Hindlimb muscle (tissue), 1 donor: ENCODE measurements at places on chromosomes 11 and 22.

DNA sequence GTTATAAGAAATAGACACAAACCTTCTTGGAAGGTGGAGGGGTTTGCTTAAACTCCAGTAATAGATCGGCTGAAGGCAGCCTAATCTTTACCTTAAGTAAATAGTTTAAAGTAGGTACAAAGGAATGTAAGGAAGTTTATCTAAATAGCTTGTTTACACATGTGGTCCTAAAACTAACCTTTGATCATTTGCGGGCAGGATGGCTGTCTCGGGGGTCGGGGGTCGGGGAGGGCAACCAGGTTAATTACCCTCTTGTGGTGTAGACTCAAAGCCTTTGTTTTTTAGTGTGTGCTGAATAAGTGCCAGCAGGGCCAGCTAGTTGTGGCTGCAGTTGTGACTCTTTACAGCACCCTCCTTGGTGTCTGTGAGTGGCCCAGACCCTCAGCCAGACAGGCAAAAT, 256.9 kb upstream of the SESN3 start:
- DNase-seq: no peak

DNA sequence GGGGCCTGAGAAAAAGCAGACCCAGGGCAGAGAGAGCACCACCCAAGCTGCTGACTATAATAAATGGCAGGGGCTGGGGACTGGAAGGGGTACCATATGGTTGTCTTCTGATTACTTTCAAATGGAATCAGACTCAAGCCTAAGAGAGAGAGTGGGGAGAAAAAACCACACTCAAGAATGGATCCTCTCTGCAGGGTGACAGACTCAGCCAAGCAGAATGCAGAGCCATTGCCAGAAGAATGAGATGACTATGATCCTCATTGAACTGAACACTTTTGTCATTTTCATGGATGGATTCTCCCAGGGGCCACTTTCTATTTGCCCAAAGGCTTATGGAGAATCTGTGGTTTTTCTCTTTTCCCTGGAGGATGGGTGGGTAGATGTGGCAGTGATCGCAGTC, 8.7 kb downstream of the UBASH3B start:
- DNase-seq: no peak

DNA sequence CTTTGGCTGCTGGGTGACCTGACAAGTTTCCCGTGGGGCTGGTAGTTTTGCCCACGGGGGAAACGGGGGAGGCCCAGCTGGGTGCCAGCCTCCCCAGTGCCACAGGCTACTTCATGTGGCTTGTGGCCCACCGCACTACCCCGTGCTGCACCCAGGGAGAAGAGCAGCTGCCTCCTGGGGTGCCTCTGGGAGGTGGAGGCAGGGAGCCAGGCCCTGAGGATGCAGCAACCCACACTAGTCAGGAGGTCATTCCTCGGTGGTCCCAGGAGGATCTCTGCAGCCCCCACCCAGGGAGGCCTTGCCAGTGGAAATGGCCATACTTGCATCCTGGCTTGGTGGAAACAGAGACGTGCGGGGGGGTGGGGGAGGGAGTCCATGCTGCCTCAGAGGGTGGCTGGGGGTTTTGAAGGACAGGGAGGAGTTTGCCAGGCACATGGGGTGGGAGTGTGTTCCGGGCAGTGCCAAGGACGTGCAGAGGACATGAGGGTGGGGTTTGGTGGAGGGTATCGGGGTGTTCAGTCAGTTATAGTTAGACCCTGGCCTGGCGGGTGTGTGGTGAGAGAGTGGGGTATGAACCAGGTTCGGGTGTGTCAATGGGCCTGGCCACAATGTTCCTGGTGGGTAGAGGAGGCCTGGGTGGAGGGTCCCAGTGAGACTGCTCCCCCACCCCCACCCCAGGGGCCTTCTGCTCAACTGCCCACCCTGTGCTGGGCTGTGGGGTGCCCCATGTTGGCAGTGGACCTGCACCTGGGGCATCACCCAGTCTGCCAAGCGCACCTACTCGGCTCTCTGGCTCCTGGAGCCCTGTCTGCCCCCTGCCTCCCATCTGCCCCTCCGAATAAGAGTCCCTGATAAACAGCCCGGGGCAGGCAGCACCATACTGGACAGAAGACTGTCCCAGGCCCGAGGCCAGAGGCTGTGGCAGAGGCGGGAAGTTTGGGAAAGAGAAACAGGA, 3.8 kb downstream of the PIM3 start:
- DNase-seq: no peak

- no peak for DNase-seq
These were observed 866 bp downstream of the EXPH5 start for GRCh38 chr11:108592591-108593213.

GRCh38 chr11:8531312-8531711, 62.7 kb downstream of the STK33 start:
- peak; percentile 38 for DNase-seq

- no peak for DNase-seq
These were observed 234.1 kb downstream of the KIRREL3 start for GRCh38 chr11:126766440-126766839.

- no peak for DNase-seq
These were observed 648.4 kb downstream of the ETS1 start for GRCh38 chr11:127939000-127939399.

- DNase-seq: no peak
These were observed 716.5 kb downstream of the NELL1 start for GRCh38 chr11:21385669-21386440.

- no peak for DNase-seq
These were observed 14.0 kb downstream of the PANX1 start for GRCh38 chr11:94142308-94143281.

DNA sequence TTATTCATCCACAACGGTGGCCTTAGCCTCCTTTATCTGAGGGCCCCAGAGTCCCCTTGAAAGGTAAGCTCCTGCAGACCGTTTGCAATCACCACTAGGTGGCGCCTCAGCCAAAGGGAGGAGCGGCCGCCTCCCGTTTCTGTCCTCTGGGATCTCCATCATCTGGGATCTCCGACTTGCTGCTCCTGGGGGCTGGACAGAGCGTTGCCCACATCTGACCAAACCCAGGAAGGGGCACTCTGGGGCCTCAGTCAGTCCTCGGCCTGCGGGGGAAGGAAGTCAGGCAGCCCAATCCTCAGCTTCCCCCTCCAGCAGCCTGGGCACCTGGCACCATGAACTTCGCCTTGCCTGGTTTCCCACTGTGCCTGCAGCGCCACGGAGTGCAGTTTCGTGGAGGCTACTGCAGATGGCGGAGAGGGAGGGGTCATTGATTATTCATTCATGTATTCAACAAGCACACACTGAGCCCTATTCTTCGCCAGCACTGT, 23.5 kb downstream of the TP53I11 start:
- no peak for DNase-seq

GRCh38 chr11:124222407-124222806, 18.5 kb upstream of the OR8G1 start:
- no peak for DNase-seq

GRCh38 chr22:17303441-17303839, 65.8 kb upstream of the CECR2 start:
- no peak for DNase-seq

- no peak for DNase-seq
These were observed 8.3 kb upstream of the SORL1-AS1 start for GRCh38 chr11:121460941-121461514.

GRCh38 chr11:95398437-95399112, 167.6 kb upstream of the SESN3 start:
- DNase-seq: no peak

DNA sequence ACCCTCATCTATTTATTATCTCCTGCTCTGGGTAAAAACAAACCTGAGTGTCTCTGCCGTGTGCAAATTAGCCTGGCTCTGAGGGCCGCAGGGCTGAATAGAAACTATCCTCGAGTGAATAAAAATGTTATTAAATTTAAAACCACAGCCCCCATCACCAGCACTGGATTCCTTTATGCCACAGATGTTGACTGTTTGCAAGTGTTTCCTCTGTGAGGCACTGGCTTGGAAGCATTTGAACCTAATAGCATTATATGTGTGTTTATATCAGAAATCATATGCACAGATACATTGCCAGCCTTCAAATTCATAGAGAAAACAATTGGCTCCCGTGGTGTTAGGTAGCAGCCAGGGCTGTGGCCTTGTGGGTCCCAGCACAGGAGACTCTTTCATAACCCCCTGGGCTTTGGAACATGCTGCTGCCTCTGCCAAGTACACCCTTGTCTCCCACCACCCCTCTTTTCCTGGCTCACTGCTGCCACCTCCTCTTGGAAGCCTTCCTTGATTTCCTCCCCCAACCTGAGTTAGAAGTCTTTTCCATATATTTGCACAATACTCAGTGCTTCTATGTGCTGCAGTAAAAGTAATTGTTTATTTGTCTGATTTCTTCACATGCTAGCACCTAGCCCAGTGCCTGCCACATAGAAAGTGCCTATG, 294.4 kb downstream of the DDX10 start:
- DNase-seq: no peak

- DNase-seq: no peak
These were observed 78.0 kb downstream of the CNTN5 start for GRCh38 chr11:99098751-99099150.

- no peak for DNase-seq
These were observed 232.8 kb downstream of the LARGE1 start for GRCh38 chr22:33687464-33687863.

GRCh38 chr11:3226846-3227567, 5.2 kb downstream of the MRGPRE start:
- DNase-seq: no peak

DNA sequence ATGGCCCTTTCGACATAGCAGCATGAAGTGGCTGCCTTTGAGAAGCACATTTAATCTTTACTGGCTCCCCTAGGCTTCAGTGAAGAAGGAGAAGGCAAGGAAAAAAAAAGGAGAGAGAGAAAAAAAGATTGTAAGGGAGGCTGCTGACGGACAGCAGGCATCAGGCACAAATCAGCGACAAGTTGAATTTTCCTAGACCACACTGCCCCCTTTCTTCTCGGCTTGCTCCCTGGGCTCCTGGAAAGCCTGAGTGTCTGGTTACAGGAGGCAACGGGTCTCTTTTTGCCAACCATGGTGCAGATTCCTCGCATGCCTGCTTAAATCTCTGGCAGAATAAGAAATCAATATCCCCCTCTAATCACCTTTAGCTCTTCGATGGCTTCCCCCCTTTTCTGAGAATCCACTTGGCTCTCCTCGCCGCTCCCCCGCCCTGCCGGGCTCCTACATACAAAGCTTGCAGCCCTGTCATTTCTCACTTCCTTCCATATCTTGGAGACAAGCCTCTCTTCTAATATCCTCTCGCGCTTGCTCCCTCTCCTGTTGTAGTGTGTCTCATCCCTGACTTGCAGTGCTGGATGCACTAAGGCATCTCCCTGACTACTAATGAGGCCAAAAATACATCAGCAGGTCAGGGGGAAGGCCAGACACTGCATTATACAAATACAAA, 14.3 kb downstream of the BLID start:
- peak; percentile 91 for DNase-seq

DNA sequence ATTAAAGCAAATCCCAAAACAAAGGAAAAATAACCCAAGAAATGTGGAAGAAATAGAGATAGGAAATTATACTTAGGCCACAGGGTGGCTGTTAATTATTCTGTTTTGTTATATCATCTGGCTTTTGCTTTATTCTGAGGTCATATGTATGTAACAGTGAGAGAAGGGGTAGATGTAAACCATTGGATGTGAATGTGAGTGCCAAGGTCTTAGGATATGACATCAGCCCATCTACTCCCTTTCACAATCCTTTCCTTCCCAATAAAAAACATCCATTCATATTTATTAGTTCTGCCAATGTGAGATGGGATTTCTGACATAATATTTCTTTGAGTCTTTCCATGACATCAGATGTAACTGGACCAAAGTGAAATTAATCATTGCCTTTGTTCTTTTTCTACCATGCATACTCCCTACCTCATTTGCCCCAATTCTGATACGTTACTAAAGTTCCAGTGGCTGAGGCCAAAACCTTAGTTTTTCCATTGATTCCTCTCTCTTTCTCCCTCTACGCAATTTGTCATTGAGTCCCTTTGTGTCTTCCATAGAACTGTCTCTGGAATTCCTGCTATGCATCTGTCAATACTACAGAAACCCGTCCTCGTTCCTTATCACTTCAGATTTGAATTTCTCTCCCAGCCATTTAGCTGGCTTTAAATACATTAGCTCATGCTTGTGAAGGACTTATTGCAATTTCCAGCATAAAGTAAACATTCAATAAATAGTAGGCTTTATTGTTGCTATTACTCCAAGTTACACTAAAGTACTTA, 170.3 kb downstream of the ARHGAP42 start:
- DNase-seq: no peak
